EL (cell line): ENCODE measurements at places on chromosomes 5 and 9.

DNA sequence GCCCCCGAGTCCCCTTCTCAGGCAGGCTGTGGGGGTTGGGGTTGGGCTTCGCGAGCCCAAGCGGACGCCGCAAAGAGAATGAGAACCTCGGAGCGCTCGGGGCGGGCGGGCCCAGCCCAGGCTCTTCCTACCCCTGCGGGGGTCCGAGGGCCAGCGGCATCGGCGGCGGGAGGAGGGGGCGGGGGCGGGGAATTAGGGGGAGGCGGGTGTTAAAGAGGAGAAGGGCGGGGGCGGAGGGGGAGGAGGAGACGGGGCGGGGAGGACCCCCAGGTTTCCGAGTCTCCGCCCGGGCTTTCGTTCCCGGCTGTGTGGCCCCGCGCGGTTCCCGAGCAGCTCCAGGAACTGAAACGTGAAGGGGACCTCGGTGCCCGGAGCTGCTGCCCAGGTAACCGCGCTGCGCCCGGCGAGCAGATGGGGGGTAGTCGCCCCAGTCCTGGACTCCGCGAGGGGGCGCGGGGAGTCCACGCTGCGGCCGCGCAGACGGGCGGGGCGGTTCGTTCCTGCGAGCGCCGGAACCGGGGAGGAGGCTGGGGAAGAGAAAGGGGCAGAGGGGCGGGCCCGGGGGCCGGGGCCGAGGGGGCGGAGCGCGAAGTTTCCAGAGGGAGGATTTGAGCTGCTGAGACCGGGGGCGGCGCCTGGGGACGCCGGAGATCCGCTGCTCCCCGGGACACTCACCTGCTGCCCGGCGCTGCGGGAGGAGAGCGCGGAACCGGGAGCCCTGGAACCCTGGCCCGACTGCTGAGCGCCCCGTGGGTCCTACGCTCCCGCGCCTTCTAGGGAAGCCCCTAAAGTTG lies 38.4 kb upstream of the PLEKHG4B start:
- peak; percentile 67 for DNase-seq

DNA sequence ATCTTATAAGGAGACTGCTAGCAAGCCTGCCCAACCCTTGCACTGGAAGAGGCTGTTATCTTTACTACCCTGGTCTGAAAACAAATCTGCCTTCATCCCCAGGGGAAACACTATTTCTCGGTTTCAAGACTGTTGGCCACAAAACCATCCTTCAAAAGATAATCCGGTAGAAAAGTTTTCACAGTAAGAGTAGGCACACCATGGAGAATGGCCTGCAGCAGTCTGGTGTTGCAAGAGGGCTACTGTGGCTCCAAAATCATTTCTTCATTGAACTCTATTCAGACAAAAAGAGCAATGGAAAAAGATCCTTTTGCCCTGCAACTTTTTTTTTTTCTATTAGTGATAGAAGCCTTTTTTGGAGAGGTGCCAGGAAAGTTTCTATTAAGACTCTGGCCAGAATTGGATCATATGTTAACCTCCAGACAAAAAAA lies 163.9 kb downstream of the ARHGEF28 start:
- no peak for DNase-seq

DNA sequence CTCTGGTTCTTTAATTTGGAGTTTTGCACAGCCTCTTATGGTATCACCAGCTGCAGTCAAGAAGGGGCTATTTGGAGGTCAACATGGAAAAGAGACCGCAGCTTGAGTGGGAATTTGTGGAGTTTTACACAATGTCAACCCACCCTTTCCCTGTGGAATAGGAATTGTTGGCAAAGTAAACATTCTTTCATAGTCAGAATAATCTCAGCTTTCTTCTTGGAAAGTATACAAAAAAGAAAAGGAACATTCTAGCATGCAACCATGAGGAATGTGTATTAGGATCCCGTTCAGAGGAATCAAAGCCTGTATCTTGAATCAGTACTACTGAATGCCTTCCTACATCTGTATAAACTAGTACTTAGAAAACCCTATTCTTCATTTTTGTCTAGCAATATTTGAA lies 107.6 kb downstream of the LURAP1L start:
- peak; percentile 12 for DNase-seq

GRCh38 chr5:154165886-154166285 lies 24.6 kb upstream of the GALNT10 start:
- no peak for DNase-seq

DNA sequence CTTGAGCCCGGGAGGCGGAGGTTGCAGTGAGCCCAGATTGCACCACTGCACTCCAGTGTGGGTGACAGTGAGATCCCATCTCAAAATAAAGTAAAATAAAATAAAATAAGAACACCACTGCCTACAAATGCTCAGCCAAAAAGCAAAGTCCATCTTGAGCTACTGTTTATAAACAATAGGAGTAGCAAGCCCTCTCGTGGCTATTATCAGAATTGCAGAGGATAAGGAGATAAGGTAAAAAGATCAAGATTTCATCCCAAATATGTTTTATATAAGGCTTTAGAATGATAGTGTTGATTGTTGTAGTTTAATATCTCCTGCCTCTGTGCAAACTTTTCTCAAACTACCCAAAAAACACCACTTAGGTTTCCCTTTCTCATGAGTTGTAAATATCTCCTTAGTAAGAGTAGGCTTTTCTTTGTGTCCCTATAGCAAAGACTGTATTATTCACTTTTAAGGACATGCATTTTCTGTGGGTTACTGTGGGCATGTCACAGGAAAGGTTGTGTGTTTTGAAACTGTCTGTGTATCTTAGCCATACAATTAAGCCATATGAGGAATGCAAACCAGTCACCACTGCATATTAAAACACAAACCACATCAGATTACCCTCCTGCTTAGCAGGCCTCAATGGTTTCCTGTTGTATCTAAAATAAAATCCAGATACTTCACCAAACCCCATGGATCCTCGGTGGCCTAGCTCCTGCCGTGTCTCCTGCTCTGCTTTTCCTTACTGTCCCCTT lies 31.8 kb upstream of the CKS2 start:
- peak; percentile 63 for DNase-seq

DNA sequence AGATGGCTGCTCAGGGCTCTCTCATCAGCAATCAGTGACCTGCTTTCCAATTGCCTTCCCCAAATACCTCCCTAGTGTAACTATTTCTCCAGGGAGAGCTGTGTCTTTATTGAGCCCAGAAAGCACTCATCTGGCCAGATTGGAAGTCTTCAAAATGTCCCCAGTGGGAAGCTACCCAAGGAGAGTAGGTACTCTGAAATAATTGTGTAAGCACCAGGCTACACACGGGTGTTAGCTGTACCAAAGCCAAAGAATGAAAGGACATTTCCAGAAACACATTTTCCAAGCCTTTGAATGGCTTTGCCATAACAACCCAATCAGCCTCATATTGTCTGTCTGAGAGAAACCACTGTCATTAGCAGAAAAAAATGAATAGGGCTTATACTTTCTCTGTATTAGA lies 318.8 kb downstream of the FAM170A start:
- no peak for DNase-seq

- DNase-seq = no peak
Observed at GRCh38 chr9:101037430-101037829, 8.9 kb downstream of the PLPPR1 start.

GRCh38 chr5:151132963-151133362 lies 24.6 kb downstream of the ANXA6 start:
- DNase-seq = no peak

- no peak for DNase-seq
Observed at GRCh38 chr9:130029223-130029973, 13.6 kb downstream of the FNBP1 start.
